ENCODE measurements at places on chromosomes 11 and 22.

DNA sequence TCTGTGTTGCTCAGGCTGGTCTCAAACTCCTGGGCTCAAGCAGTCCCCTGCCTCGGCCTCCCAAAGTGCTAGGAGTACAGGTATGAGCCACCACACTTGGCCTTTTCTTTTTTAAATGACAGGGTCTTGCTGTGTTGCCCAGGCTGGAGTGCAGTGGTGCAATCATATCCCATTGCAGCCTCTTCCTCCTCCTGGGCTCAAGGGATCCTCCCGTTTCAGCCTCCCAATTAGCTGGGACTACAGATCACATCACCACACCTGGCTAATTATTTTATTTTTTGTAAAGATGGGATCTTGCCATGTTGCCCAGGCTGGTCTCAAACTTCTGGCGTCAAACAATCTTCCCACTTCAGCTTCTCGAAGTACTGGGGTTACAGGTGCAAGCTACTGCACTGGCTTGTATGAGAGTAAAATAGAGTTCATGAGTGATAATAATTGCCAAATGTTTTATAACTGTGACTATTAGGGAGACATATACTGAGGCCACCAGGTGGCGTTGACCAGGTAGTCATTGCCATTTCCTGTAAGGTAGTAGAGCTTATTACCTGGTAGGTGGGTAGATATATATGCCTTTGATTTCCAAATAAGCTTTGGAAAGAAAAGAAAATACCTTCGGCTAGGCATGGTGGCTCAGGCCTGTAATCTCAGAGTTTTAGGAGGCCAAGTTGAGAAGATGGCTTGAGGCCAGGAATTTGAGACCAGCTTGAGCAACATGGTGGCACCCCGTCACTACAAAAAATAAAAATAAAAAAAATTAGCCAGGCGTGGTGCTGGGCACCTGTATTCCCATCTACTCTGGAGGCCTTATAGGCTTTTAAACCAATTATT is 5.4 kb downstream of the FDX1 start:
- peak; percentile 7 for DNase-seq

DNA sequence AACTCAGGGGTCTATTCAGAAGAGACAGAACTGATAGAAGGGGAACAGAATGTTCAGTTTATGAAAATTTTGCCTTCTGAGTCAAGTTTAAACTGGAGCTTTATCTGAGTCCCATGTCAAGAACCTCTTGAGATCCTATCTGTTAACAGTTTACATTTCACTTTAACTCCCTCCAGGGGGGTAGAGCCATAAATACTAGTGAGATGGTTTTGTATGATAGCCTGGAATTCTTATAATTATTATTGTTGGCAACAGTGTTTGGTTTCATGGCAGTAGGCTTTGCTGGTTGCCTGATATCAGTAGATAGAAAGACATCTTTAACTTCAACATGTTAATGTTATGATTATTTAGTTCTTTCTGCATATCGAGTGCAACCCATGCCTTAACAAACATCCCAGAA is 498.5 kb downstream of the INSC start:
- DNase-seq: no peak

DNA sequence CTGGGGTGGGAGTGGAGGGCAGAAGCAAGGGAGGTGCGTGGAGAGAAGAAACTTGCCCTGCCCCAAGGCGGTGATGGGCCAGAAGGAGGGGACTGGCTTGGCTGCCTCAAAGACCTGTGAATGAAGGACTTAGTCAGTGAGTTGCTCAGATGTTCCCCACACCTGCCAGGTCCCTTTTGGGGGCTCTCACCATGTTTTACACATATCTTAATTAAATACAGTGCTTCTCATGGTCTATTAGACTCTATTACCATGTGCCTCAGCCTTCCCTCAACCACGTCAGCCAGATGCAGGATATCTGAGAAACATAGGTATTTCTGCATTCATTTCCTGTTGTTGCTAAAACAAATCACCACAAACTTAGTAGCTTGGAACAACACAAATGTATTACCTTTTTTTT is 429.5 kb downstream of the BUD13 start:
- peak; percentile 60 for DNase-seq

- no peak for DNase-seq
These were observed 661.9 kb downstream of the ETS1 start for GRCh38 chr11:127925475-127925874.

- DNase-seq: no peak
These were observed 116.5 kb downstream of the TMEM135 start for GRCh38 chr11:87154246-87154645.

DNA sequence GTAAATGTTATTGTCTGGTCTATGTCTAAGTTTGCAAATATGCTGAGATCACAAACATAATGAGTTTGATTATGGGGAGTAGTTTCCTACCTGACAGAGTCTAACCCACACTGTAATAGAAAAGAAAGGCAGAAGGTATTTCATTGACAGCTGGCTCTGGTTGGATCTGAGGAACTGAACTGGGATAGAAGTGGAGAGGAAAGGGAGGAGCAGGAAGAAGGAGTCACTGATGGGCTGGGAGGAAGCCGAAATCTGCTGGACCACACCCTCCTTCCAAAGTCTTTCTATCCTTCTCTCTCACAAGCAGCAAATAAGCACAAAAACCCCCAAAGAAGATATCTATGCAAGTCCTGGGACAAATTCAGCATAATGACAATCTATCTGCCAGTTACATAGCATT is 11.7 kb downstream of the BLID start:
- DNase-seq: no peak

All from memory B cell (primary cell).